NCI-H187 treated with DMSO at 0.1 percent for 48 hours (cell line): ENCODE measurements at places on chromosomes 1 and 21.

GRCh38 chr1:10888291-10888690, 91.8 kb upstream of the CASZ1 start:
- no peak for DNase-seq

- no peak for DNase-seq
Observed at GRCh38 chr21:25664491-25664931, 25.5 kb downstream of the JAM2 start.

- DNase-seq = no peak
Observed at GRCh38 chr1:110607536-110608230, 1.5 kb upstream of the KCNA2 start.

GRCh38 chr21:45209046-45209445, 78.6 kb downstream of the POFUT2 start:
- no peak for DNase-seq

DNA sequence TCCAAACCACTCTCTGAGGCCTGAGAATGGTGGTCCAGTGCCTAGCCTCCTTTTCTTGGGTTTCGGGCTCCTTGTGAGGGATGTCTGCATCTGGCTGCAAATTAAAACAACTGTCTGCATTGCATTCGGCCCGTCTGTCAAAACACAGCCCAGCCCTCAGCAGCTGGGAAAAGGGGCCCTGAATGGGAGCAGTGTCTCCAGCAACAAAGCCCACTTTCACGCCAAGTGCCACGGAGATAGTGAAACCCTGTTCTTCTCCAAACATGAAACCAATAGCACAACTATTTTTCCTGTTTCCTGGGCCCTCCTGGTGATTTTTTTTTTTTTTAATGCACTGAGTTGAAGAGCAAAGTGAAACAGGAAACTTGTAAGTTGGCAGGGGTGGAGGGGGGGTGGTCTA, 138.4 kb downstream of the PLXNA2 start:
- DNase-seq = no peak

- DNase-seq = no peak
Observed at GRCh38 chr21:35220301-35220700, 171.2 kb upstream of the RUNX1 start.

GRCh38 chr1:74508449-74508848, 4.0 kb downstream of the LRRC53 start:
- no peak for DNase-seq
